Thoracic aorta (tissue), 2 donors: ENCODE measurements at places on chromosomes 7 and 10. TPM values are rescaled to one million over a fixed set of nuclear protein-coding genes. Genes with fewer than 3 reads are reported as not detected.

- DNase-seq, result no peak
Observed at GRCh38 chr7:148391591-148391990, 199.0 kb upstream of the C7orf33 start.

- DNase-seq, result no peak
Observed at GRCh38 chr7:54349229-54349628, 192.9 kb upstream of the VSTM2A start.

DNA sequence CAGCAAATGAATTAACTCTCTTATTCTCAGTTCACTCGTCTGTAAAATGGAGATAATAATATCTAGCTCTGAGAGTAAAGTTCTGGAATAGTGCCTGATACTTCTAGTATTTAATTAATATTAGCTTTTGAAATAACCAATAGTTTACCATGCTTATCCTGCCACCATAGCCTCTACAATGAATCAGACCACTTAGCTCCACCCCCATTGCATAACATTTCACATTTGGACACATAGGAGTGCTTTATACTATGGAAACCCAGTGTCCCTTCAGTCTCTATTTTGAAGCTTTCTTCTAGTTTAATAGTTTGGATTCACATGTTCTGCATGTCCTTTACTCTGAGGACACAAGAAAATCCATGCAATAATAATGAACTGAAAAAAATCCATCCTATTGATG lies 427.3 kb upstream of the C7orf33 start:
- DNase-seq, result no peak

DNA sequence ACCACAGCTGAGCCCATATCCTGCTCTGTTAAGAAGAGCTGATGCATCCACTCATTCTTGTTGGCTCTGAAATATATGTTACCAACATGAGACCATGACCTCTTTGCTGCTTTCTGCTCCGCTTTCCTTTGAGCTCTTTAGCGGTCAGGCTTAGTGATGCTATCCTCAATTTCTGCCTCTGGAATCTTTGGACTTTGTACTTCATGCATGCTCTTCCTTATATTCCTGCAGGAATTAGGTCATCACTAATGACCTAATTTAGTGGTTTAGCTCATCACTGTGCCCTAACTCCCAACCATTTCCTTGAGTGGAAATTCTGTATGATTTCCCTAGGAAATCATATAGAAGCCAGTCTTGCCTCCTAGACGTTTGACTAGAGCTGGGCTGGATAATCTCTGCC lies 119.5 kb downstream of the AOAH start:
- no peak for DNase-seq

NSUN5 gene
- 23.3 TPM for total RNA-seq

DNAJC12 gene
- total RNA-seq, result 5.1 TPM

HOXA7 gene
- 0.28 TPM for total RNA-seq

- DNase-seq, result no peak
Observed at GRCh38 chr10:17061418-17061817, 68.2 kb downstream of the CUBN start.

ADIRF gene
- total RNA-seq, result 644 TPM

SMKR1 gene
- not detected for total RNA-seq

DNA sequence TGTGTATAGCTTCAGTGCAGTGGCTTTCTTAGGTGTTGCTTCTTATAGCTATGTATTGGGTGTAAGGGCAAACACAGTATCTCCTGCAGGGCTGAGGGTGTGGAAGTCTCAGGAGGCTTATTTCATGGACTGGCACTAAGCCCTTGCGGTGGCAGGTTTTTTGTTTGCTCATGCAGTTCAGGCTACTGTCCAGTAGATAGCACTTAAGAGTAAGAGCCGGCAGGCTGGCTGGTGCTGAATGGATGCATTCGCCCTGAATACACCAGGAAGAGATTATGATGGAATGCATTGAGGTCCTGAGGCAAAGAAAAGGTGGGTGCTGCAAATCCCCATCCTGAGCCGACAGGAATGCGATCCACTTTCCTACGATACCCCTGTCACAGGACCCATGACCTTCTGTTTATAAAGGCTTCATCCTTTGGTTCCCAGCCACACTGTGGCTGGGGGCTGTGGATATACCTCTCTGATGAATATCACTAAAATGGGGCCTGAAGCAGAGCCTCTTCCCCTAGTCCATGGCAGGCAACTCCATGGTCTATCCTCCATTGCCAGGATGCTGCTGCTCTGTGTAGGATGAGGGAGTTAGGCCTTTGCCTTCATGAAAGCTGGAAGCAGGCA lies 44.9 kb downstream of the ANXA8 start:
- DNase-seq, result no peak

DNA sequence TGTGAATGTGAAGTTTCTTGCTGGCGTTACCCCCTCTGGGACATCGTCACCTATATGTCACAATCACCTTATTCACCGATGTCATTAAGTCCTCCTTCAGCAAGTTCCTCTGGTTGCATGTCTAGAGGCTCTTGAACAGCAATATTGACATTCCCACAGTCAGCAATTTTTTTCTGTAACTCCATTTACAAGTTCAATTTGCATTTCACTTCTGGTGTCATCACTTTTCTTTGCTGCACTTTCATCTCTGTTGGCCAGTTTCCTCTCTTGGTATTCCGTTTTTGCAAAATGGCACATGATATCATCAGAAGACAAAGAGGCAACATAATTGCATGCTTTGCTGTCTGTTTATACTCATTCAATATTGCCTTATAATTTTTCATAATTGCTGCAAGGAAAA lies 69.8 kb downstream of the SRI start:
- DNase-seq, result no peak

MOGAT3 gene
- total RNA-seq, result not detected

DNA sequence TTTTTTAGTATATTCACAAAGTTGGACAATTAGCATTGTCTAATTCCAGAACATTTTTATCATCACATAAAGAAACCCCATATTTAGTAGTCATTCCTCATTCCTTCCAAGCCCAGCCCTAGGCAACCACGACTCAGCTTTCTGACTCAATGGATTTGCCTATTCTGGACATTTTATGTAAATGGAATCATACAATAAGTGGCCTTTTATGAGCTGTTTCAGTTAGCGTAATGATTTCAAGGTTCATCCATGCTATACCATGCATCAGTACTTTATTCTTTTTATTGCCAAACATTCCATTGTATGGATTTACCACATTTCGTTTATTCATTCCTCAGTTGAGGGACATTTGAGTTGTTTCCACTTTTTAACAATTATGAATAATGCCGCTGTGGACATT lies 249.2 kb downstream of the DYNC1I1 start:
- no peak for DNase-seq

- DNase-seq, result no peak
Observed at GRCh38 chr7:157088136-157088535, 50.6 kb upstream of the UBE3C start.

DNA sequence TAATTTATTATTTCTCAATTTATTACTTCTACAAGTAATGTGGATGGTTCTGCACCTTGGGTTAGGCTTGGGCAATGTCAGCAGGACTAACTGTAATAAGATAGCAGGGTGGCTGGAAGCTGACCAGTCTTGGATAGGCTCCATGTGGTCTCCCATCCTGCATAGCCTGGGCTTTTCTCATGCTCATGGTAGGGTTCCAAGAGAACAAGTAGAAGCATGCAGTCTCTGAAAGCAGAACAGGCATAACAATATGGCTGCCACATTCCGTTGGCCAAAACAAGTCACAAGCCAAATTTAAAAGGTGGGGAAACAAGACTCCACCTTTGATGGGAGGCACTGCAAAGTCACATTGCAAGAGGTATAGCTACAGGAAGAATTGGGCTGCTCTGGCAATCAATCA lies 98.6 kb upstream of the MDFIC start:
- DNase-seq, result no peak
